ENCODE measurements at places on chromosomes 3 and 15.

DNA sequence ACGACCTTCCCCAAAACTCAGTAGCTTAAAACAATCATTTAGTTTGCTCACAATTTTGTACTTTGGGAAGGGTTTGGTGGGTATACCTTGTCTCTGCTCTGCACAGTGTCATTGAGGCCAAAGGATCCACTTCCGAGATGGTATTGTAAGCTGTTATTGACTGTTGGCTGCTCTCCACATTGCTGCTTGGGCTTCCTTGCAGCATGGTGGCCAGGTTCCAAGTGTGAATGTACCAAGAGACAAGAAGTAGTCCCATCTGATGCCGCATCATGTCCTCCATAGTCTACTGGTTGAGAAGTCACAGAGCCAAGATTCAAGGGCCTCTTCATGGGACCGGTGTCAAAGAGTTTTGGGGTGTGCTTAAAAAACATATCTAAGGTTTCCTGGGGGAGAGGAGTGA is 268.5 kb downstream of the PLCL2 start:
- DNase-seq = no peak

GRCh38 chr3:132321304-132321703 is 4.1 kb downstream of the ACP3 start:
- DNase-seq = no peak

DNA sequence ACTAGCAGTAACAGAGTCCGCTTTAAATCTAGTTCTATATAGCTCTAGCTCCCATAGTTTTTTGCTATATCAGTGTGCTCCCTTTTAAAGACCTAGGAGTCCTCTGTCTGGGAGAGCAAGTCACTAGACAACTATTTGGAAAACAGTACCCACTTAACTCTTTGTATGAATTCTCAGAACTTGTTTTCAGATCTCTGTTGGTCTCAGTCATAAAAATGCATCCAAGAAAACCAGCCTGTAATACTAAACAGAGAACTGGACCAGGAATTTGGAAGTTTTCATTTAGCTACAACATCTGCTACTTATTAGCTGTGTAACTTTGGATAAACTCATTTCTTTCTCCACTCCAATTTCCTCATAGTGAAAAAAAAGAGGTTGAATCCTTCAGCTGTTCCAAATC is 56.9 kb upstream of the C3orf49 start:
- no peak for DNase-seq

- DNase-seq = no peak
Measured at GRCh38 chr3:46936733-46937250, 39.8 kb downstream of the CCDC12 start.

GRCh38 chr3:88123526-88123925 is 26.2 kb upstream of the C3orf38 start:
- no peak for DNase-seq

- no peak for DNase-seq
Measured at GRCh38 chr3:11327619-11328018, 55.4 kb downstream of the ATG7 start.

DNA sequence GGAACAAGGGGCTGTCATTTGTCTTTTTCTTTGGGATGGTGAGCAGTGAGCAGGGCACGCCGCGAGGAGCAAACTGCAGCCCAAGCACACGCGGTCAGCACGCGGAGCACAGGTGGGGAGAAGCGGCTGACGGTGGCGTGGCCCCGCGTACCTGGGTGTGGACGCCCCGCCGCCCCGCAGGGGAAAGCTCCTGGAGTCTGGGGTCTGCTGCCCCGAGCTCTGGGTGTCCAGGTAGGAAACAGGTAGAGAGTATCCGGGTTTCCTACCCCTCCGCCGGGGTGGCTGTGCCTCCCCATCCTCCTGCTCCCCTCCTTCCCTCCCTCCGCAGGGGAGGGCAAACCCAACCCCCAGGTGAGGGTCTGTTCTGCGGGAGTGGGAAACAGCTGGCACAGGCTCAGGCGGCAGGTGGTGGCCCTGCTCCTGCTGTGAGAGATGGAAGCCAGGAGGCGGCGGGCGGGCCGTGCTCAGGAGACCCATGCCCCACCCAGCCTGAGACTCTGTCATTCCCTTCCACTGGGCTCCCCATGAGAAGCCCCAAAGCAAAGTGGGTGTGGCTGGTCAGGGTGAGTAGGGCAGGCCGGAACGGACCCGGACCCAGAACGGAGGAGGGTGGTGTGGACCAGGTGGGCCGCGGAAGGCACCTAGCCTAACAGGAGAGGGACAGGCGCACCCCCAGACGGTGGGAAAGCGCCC is 56.9 kb upstream of the CGNL1 start:
- no peak for DNase-seq

DNA sequence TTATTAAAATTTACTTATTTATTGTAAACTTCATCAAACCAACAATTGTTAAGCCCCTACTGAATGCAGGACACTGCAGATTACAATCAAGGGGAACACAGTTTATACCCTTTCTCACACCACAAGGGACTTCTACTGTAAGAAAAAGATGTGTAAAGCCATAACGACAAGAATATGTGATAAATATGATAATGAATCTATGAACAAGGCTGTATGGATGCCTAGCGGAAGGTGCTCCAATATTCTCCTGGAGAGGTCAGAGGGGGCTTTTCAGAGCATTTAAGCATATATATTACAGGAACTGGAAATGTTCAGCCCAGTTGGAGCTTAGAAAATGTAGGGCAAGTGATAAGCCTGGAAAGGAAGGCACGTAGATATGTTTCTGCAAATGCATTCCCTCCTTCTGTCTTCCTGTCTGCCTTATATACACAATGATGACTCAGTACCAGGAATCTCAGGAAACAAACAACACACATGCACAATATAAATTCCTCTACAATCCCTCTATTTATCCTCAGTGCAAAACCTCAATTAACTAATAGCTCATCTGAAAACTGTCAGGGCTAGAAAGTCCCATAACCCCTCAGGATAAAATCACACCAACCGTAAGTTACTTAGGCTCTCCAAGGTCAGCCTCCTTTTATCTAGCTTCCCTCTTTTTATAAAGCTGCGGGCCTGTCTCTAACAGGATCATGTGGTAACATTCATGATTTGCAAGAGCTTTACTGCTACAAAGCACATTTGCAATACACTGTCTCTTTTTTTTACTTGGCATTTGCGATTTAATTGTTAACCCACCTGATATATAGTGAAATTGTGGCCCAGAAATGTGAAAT is 393.1 kb downstream of the LPP start:
- no peak for DNase-seq

DNA sequence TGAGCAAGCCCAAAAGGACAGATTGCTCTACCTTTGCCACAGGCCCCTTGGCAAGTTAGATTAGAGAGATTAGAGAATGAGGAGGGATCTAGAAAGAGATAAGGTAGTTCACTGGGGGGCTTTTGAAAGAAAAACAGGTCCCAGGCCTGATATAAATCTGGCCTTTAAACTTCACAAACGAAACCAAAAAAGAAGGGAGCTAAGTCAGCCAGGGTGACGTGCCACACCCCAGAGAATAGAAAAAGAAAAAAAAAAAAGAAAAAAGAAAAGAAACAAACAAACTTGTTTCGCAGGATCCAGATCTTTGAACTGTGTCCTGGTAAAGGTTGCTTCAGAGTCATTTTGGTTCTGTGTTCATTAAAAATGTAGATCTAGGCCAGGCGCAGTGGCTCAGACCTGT is 3.6 kb downstream of the KAT2B start:
- DNase-seq = no peak

DNA sequence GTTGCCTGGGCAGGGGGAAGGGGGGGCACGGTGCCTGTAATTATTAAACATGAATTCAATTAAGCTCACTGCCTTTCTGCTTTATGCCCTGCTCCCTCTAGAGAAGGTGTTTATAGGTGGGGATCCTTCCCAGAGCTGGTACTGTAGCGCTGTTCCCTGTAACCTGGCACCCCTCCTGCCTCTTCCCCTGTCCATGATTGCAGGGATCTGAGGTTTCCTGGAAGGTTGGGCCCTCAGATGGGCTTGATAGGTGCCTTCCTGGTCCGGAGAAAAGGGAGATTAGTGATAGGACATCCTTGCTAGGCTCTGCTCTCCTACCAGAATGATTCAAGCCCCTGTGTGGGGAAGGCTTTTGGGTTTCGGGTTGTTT is 2.1 kb upstream of the FAM131A start:
- DNase-seq = no peak

- DNase-seq = no peak
Measured at GRCh38 chr15:23415321-23415865, 31.6 kb downstream of the GOLGA6L2 start.

DNA sequence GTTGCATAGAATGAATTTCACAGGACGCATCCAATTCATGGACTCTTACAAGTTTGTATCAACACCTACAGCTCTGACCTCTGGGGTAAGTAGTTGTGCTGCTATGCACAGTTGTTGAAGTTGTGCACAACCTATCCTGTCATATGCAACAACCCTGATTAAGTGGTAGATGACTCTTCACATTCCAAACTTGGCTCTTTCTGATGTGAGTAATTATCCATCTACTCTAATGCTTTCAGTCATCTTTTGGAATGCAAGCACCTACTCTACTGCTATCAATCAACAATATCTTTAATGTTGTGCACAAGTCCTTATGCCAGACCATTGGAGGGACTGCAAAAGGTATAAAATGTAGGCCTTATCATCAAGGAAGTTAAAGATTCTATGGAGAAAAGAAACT is 921.4 kb downstream of the MCTP2 start:
- no peak for DNase-seq

DNA sequence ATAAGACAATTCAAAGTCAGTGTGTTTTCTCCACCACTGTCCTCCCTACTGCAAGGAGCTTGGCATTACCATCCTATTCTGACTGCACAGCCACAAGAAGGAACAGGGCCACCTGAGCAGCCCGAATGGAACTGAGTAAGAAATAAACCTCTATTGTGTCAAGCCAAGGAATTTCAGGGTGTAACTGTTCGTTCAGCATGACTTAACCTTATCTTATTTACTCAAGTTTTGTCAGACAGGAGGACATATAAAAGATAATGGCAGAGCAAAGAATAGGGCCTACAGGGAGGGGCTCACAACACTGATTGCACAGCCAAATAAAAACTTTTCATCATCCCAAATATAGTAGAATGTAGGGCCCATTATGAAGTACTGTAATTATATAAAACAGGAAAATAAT is 236.1 kb downstream of the NEK10 start:
- DNase-seq = no peak

GRCh38 chr3:116256843-116257485 is 188.3 kb downstream of the LSAMP start:
- no peak for DNase-seq

DNA sequence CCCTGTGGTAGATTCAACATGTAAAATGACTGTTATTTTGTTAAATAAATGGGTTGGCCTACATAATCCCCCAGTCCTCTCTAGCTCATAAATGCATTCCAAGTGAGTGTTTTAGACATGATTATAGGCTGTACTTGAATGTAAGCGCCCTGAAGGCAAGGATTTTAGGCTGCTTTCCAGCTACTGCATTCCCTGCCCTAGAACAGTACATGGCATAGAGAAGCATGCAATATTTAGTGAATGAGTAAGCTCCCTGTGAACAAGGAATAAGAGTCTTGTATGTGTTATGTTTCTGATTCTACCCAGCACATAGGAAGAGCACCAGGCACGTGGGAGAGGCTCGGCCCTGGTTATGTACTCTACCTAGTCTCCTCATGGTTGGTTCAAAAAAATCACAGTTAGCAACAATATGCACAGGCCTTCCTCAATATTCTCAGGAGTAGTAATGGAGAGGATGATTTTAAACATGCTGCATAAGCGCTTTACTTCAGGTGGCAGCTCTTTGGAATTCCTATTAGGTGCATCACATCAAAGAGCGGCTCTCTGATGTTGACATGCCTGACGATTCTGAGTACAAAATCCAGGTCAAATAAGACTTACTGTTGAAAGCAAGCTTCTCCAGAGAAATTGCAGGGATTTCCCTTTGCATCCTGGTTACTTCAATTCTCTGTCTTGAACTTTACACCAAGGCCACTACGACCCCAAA is 456.6 kb downstream of the MAGI1 start:
- DNase-seq = no peak

GRCh38 chr3:101729586-101729985 is 5.2 kb downstream of the CEP97 start:
- DNase-seq = no peak

DNA sequence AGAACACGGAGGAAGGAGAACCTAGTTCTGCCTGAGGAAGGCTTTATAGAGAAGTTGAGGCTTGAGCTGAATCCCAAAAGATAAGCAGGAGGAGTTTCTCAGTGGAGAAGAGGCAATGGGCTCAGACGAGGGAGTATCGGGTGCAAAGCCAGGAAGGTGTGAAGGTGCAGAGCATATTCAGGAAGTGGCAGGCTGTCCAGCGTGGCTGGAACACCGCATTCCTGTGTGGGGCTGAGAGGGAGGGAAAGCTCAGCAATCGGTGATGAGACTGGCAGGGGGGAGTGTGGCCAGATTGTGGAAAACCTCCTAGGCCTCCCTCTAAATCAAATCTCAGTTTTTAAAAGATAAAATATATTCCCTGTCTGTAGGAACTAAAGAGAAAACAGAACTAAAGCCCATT is 63.0 kb downstream of the ARHGAP31 start:
- DNase-seq = no peak

DNA sequence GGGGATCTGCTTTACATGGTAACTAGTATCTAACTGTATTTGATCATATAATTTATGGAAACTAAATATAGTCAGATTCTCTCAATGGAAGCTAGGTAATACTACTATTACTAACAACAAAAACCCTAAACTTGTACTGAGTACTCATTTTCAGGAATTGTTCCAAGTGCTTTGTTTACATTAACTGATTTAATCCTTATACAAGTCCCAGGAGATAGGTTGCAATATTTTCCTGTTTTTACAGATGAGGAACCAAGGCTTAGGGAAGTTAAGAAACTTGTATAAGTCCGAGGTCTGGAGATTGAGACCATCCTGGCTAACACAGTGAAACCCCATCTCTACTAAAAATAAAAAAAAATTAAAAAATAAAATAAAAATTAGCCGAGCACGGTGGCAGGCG is 7.5 kb upstream of the MTHFS start:
- DNase-seq = no peak

- DNase-seq = peak; percentile 67
Measured at GRCh38 chr3:195270079-195270816, 711 bp downstream of the XXYLT1 start.

GRCh38 chr15:67601073-67601472 is 58.6 kb downstream of the MAP2K5 start:
- no peak for DNase-seq

- DNase-seq = no peak
Measured at GRCh38 chr3:110165753-110166152, 828.4 kb upstream of the DPPA4 start.

- DNase-seq = no peak
Measured at GRCh38 chr15:84702961-84703482, 12.9 kb downstream of the SEC11A start.

GRCh38 chr15:91529534-91529933 is 324.0 kb upstream of the SLCO3A1 start:
- no peak for DNase-seq

DNA sequence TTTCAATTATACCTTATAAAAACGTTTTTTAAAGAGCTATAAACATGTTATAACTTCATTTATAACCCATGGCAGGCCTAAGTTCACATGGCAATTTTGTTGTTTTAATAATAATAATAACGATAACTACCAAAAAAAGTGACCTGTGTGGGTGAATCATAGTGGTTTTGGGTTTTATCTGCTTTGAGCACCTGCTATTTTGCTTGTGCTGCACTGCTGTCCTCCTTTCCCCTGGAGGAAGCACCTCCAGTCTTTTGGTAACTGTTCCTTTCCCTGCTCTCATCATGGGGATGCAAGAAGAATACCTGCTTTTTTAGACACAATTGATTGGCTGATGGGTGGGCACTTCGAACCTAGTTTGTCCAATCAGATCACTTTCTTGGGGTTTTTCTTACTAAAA is 388.0 kb upstream of the TBL1XR1 start:
- no peak for DNase-seq

GRCh38 chr3:62532796-62533195 is 159.4 kb upstream of the FEZF2 start:
- DNase-seq = no peak
